Activated CD4-positive, alpha-beta memory T cell treated with anti-CD3 and anti-CD28 coated beads, Interleukin-2, amount 10 ng/mL, durations not matched to agents 7 days and 5 days (primary cell): ENCODE measurements at places on chromosomes 6 and 20. TPM values are rescaled to one million over a fixed set of nuclear protein-coding genes. Genes with fewer than 3 reads are reported as not detected.
A peak's percentile ranks its signal among the peaks of the same experiment; 100 is the strongest.

Gene ZDHHC14
- total RNA-seq = 8.7 TPM

- no peak overlapping the region for H3K27ac ChIP-seq
- H3K4me3 ChIP-seq = no peak overlapping the region
- H3K36me3 ChIP-seq = no peaks in the 10 kb centered on the region
- peaks cover 20% of the 10 kb centered on the region for H3K27me3 ChIP-seq
Observed at GRCh38 chr20:10306440-10307358, 88.1 kb downstream of the SNAP25 start.

- no peak overlapping the region for H3K4me3 ChIP-seq
- H3K27ac ChIP-seq = no peak overlapping the region
- peaks cover 3% of the 10 kb centered on the region for H3K27me3 ChIP-seq
- peaks cover 22% of the 10 kb centered on the region for H3K4me1 ChIP-seq
- DNase-seq = no peak
- peaks cover 1% of the 10 kb centered on the region for H3K36me3 ChIP-seq
Observed at GRCh38 chr20:353166-353565, 6.3 kb downstream of the NRSN2 start.

DNA sequence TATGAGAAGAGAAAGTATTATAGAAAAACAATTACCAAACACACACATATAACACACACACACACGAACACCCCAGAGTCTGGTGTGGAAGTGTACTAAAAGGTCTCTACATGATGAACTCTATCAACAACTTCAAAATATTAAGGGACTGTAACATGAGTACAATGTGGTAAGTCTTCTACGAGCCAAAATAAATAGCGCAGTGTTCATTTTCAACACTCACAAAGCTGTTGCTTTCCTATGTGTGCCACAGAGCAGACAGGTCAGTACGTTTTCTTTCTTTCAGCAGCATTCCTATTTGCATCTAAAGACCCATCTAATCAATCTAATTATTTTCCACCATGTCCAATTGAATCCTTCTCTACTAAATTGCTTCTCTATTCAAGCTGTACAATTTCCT lies 12.1 kb upstream of the CNKSR3 start:
- no peak overlapping the region for H3K27ac ChIP-seq
- H3K36me3 ChIP-seq = no peaks in the 10 kb centered on the region
- no peak overlapping the region for H3K4me3 ChIP-seq
- DNase-seq = no peak
- H3K27me3 ChIP-seq = peaks cover 1% of the 10 kb centered on the region

- DNase-seq = no peak
- H3K36me3 ChIP-seq = no peaks in the 10 kb centered on the region
- H3K27me3 ChIP-seq = no peaks in the 10 kb centered on the region
- H3K4me3 ChIP-seq = no peak overlapping the region
Observed at GRCh38 chr6:38485488-38485887, 154.2 kb downstream of the BTBD9 start.

GRCh38 chr6:86107985-86108384 lies 465.3 kb upstream of the SYNCRIP start:
- no peak overlapping the region for H3K4me3 ChIP-seq
- no peak for DNase-seq
- no peaks in the 10 kb centered on the region for H3K4me1 ChIP-seq
- H3K27me3 ChIP-seq = no peaks in the 10 kb centered on the region
- no peaks in the 10 kb centered on the region for H3K36me3 ChIP-seq

GRCh38 chr6:155187106-155187505 lies 76.7 kb upstream of the CLDN20 start:
- no peaks in the 10 kb centered on the region for H3K27me3 ChIP-seq
- no peak for DNase-seq
- H3K4me1 ChIP-seq = peaks cover 44% of the 10 kb centered on the region
- no peak overlapping the region for H3K27ac ChIP-seq
- no peaks in the 10 kb centered on the region for H3K36me3 ChIP-seq

DNA sequence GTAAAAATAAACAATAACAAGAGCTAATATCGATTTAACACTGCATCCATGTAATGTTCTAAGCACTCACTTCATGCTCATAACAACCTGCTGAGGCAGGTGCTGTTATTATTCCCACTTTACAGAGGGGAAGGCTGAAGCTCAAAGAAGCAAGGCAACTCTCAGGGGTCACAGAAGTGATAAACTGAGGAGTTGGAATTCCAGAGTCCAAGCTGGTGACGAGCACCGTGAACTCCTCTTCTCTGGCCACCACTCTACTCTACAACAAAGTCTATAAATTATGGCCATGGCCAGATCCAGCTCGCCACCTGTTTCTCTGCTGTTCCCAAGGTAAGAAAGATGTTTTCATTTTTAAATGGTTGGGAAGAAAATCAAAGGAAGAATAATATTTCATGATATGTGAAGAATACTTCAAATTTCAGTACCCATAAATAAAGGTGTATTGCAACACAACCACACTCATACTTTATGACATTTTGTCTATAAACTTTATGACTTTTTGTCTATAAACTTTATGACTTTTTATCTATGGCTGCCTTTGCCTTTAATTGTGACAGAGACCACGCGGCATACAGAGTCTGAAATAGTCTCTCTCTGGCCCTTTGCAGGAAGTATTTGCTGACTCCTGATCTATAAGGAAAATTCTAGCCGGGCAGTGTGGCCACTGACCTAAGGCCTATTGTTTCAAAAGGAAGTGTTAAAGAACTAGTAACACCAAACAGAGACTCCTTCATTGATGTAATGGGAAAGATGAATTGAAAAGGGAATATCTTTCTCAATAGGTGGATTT lies 113.2 kb upstream of the KCNG1 start:
- no peaks in the 10 kb centered on the region for H3K4me1 ChIP-seq
- DNase-seq = no peak
- no peak overlapping the region for H3K4me3 ChIP-seq
- H3K27ac ChIP-seq = no peak overlapping the region
- H3K27me3 ChIP-seq = peaks cover 5% of the 10 kb centered on the region
- no peaks in the 10 kb centered on the region for H3K36me3 ChIP-seq

Gene TSHZ2
- total RNA-seq = 7.1 TPM

Gene CCDC28A
- total RNA-seq = 28.7 TPM

- peaks cover 11% of the 10 kb centered on the region for H3K36me3 ChIP-seq
- peak overlapping the region; percentile 95 for H3K4me3 ChIP-seq
- H3K27me3 ChIP-seq = peaks cover 3% of the 10 kb centered on the region
- H3K27ac ChIP-seq = peak overlapping the region; percentile 76
- no peak for DNase-seq
Observed at GRCh38 chr6:34249469-34250261, 859 bp upstream of the SMIM29 start.

DNA sequence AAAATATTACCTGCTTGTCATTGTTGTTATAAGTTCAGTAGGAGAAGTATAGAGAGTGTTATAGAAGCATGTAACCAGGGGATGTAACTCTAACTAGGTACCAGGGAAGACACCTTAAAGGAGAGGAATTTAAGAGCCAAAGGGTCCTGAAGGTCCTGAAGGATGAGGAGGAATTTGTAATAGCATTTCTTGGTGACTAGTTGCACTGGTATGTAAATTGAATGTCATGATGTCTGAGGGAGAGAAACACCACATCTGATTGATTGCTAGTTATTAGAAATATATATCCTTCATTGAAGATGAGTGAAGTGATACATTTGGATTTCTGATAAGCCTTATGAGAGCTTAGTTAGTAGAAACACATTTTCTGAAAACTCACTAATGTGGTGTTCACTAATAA lies 643.8 kb downstream of the RFPL4B start:
- no peaks in the 10 kb centered on the region for H3K27me3 ChIP-seq
- no peaks in the 10 kb centered on the region for H3K36me3 ChIP-seq
- DNase-seq = no peak
- no peak overlapping the region for H3K27ac ChIP-seq

GRCh38 chr20:40815156-40816038 lies 126.4 kb upstream of the MAFB start:
- H3K4me3 ChIP-seq = no peak overlapping the region
- H3K4me1 ChIP-seq = no peaks in the 10 kb centered on the region
- DNase-seq = no peak
- no peaks in the 10 kb centered on the region for H3K36me3 ChIP-seq
